Uterus (tissue), 4 donors: ENCODE measurements at places on chromosomes 2 and 18. TPM values are rescaled to one million over a fixed set of nuclear protein-coding genes. Genes with fewer than 3 reads are reported as not detected.

- DNase-seq, result peak; percentile 65
These were observed 118.9 kb downstream of the PXDN start for GRCh38 chr2:1625281-1626001.

- DNase-seq, result no peak
These were observed 40.2 kb upstream of the UBXN4 start for GRCh38 chr2:135701442-135701841.

DNA sequence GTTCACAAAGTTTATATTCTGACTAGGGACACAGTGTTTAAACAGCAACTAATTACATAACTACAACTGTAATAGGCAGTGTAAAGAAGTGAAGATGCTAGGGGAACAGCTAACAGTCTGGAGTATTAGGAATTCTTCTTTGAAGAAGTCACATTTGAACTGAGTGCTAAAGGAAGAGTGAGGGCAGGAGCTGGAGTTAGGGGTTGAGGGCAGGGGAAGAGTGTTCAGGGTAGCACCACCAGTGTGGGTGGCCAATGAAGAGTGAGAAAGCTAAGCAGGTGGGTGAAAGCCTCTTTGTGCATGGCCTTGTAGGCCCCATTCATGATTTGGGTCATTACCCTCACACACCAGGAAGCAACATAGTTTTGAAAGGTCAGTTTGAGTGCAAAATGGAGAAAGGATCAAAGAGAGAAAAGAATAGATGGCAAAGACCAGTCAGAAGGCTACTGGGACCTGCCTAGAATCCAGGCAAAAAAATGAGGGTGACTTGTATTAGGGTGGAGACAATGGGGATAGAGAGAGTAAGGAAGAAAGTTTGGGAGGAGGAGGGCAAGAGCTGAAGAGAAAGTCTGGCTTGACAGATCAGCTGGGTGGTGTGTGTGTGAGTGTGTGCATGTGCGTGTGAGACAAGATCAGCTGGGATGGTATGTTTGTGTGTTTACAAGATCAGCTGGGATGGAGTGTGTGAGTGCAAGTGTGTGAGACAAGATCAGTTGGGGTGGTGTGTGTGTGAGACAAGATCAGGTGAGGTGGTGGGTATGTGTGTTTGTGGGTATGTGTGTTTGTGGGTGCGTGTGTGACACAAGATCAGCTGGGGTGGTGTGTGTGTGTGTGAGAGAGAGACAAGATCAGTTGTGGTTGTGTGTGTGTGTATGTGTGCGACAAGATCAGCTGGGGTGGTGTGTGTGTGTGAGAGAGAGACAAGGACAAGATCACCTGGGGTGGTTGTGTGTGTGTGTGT lies 43.6 kb upstream of the AGPS start:
- no peak for DNase-seq

DNA sequence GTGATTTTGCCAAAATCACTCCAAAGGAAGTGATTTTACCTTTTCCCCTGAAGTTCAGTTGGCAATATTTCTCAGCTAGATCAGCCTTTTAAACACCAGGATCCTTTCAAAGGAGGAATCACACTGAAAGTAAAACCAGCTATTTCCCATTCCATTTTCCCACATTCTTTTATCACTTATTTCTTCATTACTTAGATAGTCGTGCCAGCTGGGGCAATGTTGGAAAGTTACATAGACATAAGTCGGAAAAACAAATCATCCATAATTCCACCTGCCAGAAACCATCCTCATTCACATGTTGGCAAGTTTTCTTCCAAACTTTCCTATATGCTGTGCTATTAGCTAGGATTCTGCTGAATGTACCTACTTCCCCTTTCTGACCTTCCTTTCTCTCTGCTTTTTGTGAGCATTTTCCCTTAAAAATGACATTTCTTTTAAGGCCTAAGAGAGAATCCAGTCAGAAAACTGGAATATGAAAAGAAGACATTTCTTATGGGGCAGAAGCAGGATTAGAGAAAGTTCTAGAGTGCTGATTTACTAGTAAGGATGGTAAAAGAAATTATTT lies 170.0 kb upstream of the STK17B start:
- no peak for DNase-seq

- no peak for DNase-seq
These were observed 166.5 kb upstream of the CXCR4 start for GRCh38 chr2:136284226-136285119.

GRCh38 chr2:21515903-21516302 lies 392.1 kb downstream of the TDRD15 start:
- DNase-seq, result no peak

- DNase-seq, result no peak
These were observed 156.4 kb upstream of the GALNT13 start for GRCh38 chr2:153715218-153715850.

DNA sequence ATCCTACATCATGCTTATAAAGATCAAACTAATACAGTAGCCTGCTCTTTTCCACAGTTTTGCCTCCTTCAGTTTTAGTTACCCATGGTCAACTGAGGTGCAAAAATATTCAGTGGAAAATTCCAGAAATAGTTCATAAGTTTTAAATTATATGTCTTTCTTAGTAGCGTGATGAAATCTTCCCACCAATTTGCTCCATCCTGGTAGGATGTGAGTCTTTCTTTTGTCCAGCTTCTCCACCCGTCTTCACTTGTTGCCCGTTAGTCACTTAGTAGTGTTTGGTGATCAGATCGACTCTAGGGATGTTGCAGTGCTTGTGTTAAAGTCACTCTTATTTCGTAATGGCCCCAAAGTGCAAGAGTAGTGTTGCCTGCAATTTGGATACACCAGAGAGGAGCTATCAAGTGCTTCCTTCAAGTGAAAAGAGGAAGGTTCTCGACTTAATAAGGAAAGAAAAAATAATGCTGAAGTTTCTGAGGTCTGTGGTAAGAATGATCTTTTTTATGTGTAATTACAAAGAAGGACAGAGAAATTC lies 57.0 kb downstream of the CEP192 start:
- no peak for DNase-seq

DNA sequence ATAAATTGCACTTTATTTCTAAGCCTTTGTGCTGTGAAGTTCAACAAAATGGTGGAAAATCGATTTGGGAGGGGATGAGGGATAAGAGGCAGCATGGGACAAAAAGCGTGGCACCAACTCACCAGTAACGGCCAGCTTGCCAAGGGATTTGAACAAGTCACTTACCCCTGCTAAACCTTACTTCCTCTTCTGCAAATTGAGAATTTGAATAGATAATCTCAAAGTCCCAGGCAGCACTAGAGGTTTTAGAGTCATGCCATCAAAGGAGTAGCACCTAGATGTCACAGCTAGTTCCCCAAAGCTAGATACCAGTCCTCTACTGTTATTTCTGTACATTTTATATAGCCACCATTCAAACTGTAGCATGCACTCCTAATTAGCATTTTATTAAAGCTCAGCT lies 83.7 kb upstream of the VRK2 start:
- no peak for DNase-seq

- DNase-seq, result no peak
These were observed 31.7 kb upstream of the TTC32 start for GRCh38 chr2:19933351-19933981.

DNA sequence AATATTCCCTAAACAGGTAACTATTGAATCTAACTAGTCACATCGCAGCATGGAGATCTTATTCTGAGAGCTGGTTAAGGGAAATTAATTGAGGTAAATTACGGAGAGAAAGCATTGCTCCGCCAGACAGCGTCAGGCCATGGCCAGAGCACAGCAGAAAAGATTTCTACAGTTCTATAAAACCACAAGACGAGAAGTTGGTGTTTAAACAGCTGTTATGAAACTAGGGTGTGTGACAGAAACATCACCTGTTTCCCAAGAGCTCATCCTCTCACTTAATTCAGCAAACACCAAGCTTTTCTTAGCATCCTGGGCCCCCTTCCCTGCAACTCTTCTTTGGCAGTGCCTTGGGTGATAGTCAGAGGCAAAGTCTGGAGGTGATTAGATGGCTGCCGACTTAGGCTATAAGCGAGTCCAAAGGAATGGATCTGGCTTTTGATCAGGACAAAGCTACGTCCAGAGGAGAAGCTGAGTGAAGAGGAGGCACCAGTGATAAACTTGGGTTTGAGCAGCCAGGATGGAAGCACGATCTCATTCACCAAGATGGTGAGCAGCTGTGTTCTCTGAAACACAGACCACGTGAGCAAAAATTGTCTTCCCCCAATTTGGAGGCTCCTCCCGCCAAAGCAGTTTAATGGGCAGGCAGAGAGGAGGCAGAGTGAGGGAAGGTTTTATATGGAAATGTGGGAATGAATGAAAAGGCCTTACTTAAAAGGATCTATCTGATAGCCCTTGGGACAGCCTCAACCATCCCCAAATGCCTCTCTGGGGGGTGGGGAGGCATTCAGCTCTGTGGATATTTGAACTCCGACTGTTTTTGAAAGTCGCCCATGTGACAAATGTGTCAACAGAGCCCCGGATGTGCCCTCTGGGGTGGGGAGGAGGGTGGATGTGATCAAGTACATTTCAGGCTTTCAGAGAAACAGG lies 57.8 kb downstream of the PKDCC start:
- no peak for DNase-seq

DNA sequence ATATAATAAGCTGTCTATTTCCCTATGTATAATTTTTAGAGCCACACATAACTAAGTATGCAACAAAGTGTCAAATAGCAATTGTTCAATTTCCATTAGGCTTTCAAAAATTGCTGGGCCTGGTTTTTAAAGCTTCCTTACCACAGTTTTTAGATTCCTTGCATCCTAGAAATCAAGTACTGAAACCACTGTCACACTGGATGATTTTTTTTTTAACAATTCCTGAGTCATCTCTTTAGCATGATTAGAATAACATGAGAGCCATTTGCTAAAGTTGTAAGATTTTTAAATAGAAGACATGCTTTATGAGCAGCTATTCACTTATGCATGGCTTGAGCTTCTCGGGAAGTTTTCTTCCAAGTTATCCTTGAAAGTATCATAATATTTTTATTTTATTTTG lies 319.5 kb upstream of the NXPH2 start:
- no peak for DNase-seq

GRCh38 chr2:172285010-172285621 lies 142.3 kb upstream of the ITGA6 start:
- DNase-seq, result no peak

GRCh38 chr2:234203135-234203984 lies 152.9 kb downstream of the SPP2 start:
- no peak for DNase-seq

DNA sequence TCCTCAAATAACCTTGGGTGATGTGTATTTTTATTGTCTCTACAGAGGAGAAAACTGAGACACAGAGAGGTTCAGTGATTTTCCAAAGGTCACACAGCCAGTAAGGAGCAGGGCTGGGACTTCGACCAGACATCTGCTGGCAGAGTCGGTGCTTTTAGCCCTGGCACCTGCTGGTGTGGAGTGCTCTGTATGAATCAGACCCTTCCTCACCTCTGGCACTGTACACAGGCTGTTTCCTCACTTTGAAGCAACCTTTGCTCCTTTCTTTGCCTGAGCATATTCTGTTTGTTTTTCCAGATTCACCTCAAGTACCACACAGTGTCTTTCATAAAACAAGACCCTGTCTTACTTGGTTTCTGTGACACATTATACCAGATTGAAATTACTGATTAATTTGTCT lies 107.9 kb downstream of the DPP10 start:
- no peak for DNase-seq

GRCh38 chr2:104836841-104837240 lies 17.1 kb upstream of the POU3F3 start:
- no peak for DNase-seq

DNA sequence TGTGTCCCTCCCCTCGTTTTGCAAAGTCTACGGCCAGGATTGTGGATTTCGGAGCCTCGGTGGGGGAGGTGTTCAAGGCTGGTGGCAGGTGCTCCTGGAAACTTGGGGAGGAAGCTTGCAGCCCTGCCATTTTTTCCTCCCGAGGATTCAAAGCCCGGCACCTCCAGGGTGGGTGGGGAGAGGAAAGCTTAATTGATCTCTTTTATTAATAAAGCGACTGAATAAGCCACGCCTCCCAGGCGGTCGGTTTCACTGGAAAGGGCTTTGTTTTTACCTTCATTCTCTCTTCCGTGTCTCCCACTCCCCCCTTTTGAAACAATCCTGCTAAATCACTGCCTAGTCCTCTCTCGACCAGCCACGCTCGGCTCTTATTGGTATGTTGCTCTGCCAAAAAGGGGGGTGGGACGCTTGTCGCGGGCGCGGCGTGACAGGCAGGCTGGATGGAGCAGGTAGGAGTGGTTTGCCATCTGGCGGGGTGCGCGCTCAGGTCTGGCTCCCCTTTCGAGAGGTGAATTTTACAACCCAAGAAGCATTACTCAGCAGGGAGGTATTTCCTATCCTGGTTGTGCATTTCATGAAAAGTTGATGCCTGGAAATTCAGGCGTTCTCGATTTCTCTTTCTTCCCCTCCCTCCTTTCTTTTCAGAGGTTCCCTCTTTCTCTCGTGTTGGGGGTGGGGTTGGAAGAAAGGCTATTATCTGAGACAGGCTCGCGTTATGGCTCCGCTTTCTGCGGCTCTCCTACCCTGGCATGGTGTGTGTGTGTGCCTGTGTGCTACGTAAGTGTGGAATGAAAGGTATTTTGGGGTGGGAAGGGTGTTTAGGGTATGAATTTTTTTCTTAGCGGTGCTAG lies 1.4 kb downstream of the NEDD4L start:
- peak; percentile 20 for DNase-seq

- DNase-seq, result no peak
These were observed 203.1 kb downstream of the RAB3GAP1 start for GRCh38 chr2:135255208-135255607.

DNA sequence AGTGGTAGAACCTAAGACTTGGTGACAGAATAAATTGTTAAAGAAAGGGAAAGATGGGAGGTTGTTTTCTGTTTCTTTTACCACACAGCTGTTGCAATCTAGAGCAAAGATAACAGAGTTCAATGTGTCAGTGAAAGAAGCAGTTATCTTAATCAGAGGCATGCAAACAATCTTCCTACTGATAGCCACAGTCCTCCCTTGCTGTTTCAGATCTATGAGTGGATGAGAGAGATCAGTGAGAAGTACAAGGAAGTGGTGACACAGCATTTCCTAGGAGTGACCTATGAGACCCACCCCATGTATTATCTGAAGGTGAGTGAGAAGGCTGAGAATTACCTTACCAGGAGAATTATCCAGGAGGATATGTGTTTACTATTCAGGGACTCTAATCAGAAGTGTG lies 15.9 kb downstream of the CPO start:
- DNase-seq, result no peak

DNA sequence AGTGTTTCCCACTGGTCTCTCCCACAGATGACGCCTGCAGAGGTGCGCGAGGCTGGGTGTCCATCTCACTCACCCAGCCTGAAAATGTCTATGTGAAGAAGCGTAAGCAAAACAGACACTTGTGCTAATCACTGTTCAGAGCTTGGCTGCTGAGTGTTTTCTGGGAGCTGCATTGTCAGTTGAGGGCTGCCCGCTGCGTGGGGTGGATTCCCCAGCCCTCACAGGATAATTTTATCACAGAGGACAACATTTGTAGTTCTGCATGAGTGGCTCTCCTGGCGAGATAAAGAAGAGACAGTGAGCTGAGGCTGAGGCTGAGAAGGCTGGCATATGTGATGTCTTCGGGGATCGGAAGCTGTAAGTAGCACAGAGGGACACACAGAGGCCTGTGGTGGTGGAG lies 16.2 kb upstream of the CAPN13 start:
- no peak for DNase-seq

- DNase-seq, result no peak
These were observed 208.8 kb downstream of the LDLRAD4 start for GRCh38 chr18:13427354-13427753.

B3GNT2 gene
- 25.6 TPM for total RNA-seq

CFAP65 gene
- 2.6 TPM for total RNA-seq

ABCG5 gene
- total RNA-seq, result not detected

HNRNPLL gene
- 69.8 TPM for total RNA-seq

DSC1 gene
- total RNA-seq, result not detected

NT5DC4 gene
- total RNA-seq, result not detected

CHST9 gene
- total RNA-seq, result 3.7 TPM

EPG5 gene
- total RNA-seq, result 13.6 TPM

CNTNAP5 gene
- total RNA-seq, result not detected

SCG2 gene
- total RNA-seq, result 5.0 TPM

SMARCAL1 gene
- 20.1 TPM for total RNA-seq

TUBA3E gene
- not detected for total RNA-seq

LAMA1 gene
- total RNA-seq, result 0.88 TPM
